Hypothalamus (tissue), 51 donors: ENCODE measurements at places on chromosomes 2 and 18.

GRCh38 chr2:125471963-125472362 lies 1184.0 kb upstream of the GYPC start:
- DNase-seq = no peak

DNA sequence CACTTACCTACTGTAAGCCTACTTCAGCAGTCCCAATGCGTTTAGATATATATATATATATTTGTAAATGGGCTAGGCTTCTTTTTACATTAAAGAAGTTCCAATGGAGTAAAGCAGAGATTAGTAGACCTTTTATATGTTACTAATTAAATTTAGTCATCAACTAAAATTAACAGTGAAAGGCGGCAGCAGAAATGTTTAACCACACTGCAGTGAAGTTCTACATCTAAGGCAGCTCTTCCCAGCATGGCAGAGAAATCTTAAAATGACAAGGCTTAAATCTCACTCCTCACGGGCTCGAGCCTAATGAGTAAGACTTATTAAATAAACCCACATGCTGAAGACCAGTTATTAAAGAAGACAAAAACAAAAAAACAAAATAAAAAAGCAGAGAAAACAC lies 19.1 kb upstream of the KANSL1L start:
- no peak for DNase-seq

- DNase-seq = no peak
These were observed 126.3 kb downstream of the LTBP1 start for GRCh38 chr2:33073018-33073417.

GRCh38 chr2:112528541-112528940 lies 13.7 kb upstream of the POLR1B start:
- no peak for DNase-seq

- no peak for DNase-seq
These were observed at the start of gene SCN2A for GRCh38 chr2:165239230-165239629. SCN2A (plus strand) TSS chr2:165239414; CDS start chr2:165295824, 56,410 bp downstream.

- DNase-seq = no peak
These were observed 405.9 kb downstream of the XIRP2 start for GRCh38 chr2:167293943-167294775.

DNA sequence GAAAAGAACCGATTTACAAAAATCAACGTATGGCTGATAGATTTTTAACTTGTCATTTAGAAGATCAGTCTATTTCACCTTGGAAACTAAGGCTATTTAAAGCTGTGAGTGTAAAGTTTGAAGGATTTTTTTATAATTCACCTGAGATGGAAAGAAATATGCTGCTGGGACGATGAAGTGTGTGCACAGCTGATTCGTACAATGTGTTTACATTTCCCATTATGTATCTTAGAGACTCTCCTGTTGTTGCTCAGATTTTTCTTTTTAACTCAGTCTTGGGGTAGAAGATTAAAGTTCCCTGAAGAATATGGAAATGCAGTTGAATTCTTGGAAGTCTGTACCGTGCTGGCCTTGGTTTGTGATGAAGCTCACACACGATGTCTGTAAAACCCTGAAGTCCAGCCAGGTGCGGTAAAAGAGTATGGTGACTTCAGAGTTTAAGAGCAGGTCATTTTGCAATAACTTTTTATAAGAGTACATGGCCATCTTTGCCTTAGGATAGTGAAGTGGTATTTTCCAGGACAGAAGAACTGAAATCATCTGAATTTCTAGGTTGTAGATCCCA lies 250.1 kb downstream of the PRKCE start:
- no peak for DNase-seq
